HuH-7.5 (cell line): ENCODE measurements at places on chromosomes 13 and 19.

GRCh38 chr19:45350477-45351058 is 10.0 kb downstream of the KLC3 start:
- no peak for DNase-seq

DNA sequence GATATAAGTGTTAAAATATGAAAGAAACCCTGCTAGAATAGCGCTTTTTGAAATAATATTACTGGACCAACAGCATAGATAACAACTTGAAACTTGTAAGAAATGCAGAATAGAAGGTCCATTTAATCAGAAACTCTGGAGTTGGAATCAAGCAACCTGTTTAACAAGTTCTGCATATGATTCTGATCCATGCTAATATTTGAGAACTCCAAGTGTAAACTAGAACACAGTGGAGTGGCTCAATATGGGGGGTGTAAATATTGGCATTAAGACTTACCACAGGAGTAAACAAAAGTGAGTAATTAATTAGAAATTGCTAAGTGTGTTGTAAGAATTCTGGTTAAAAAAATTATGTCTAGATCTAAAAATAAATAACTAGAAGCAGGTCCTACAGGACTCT is 151.2 kb downstream of the SLITRK1 start:
- no peak for DNase-seq

GRCh38 chr13:97239306-97239705 is 17.2 kb downstream of the MBNL2 start:
- no peak for DNase-seq

- DNase-seq: no peak
Measured at GRCh38 chr13:39976481-39976880, 321.0 kb downstream of the COG6 start.

DNA sequence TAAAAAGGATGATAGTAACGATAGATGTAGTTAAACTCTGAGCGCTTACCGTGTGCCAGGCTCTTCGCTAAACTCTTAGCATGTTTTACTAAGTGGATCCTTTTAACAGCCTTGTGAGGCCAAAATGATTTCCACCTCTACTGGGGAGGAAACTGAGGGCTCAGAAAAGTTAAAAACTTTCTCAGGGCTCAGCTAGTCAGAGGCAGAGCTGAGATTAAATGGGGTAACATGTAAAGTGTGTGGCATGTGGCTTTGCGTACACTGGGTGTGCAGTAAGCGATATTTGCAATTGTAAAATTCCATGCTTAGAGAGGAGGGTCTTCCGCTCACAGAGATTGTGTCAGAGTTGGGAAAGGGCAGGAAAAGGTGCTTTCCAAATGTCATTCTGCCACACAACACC is 1.7 kb downstream of the U2AF2 start:
- no peak for DNase-seq

GRCh38 chr13:49840266-49840665 is 47.8 kb upstream of the KPNA3 start:
- no peak for DNase-seq

DNA sequence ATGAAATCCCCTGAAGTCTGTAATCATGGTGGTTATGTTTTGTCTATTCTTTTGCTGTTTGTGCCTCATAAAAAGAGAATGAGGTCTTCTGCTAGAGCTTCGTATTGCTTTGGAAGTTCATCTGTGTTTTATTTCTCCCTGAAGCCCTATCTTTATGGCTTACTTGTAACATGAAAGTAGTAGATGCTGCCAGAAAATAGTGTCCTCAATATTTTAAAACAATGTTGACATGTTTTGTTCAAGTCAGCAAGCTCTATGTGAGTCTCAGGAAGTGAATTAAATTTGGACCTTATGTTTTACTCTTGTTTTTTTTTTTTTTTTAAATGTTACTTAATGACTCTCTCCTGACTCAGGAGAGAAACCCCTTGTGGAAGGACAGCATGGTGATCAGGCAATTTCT is 130.5 kb downstream of the B3GLCT start:
- DNase-seq: no peak

DNA sequence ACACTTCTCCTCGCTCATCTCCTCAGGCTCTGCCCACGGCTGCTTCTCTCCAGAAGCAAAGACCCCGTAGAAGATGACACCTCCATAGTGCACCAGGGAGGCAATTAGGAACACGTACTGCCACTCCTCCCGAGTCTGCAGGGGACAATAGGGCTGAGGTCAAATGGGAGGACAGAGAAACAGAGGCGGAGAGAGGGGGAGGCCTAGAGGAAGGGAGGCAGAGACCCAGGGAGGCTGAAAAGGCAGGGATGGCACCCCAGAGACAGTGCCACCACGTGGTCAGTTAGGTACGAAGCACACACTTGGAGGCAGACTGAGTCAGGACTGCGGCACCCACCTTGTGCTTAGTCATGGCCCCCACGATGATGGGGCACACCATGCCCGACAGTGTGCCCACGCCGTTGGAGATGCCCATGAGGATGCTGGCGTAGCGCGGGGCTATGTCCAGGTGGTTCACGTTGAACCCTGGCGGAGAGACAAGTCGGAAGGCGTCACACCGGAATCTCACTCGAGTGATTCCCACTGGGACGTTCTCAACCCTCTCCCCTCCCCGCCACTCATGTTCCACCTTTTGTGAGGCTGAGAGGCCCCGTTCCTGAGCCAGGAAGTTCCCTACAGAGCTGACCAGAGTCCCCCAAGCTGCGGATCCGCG is 5.6 kb downstream of the GFY start:
- DNase-seq: no peak

DNA sequence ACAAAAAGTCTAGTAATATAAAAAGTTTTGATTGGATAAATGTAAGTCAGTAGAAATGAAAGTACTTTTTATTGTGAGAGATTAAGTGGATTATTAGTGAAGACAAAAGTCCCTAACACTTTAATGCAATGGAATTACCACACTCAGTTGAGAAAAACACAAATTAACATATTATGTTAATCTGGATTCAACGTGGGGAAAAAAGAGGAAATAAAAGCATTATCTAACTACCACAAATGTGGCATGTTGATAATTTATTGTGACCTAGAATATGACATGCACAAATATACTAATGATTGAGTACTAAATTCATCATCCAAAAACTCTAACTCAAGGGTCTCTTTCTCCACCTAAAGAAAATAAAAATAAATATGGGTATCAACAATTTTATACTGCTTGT is 41.5 kb downstream of the FOXO1 start:
- DNase-seq: no peak

DNA sequence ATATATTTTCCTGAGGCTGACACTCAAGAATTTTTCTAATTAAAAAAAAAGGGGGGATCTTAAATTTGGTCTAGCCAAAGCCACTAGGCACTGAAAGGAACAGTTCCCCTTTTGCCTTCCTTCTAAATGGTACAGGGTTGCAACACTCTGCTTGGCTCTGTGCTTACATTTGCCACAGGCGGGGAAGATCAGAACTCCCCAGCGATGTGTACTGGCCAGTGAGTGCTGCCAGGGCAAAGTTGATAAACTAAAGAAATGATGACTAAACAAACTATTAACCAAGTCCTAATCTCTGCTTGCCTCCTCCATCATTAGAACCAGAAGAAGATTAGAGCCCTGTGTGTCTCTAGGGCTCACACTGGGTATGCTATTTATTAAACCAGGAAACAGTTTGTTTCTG is 75.3 kb upstream of the SCEL start:
- no peak for DNase-seq

DNA sequence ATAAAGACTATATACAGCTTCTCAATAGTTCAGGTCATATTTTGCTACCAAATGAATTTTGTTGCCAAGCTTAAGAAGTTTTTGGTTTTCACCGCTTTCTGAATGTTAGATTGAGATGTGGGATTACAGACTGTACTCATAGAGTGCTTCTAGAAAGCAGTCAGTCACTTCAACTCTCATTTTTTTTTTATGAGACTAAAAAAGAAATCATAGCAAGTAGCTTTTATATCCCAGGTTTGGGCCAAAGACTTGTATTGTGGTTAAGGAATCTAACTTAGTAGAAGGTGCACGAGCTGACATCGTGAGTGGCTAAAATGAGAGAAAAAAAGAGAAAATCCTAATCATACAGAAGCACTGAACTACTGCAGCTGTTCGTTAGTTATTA is 2.2 kb upstream of the USPL1 start:
- no peak for DNase-seq

GRCh38 chr13:73131247-73131646 is 72.4 kb downstream of the KLF5 start:
- no peak for DNase-seq
